Memory B cell (primary cell): ENCODE measurements at places on chromosomes 2 and 18.

DNA sequence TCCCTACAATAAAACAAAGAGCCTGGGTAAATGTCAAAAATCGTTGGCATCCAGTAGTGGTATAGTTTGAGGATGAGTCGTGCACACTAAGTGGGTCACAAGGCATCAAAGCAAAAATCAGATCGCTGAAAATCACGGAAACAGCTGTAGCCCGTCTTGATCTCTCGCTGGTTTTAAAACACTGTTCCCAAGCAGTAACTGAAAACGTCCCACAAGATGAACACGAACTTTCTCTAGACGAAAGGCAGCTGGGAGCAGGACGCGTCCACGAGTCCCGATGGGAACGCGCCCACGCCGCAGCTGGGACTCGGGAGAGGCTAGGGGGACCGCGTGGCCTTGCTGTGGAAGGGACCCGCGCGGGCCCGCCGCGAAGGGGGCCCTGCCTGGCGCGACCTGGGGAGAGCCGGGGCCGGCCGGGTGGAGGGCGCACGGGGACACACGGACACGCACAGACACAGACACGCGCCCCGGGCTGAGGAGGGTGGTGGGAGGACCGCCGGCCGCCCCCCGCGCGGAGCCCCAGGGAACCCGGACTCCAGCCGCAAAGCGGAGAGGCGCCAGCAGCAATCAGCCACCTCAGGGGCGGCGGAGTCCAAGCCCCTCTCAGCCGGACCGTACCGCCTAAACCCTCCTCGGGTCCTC lies 651 bp downstream of the STK17B start:
- peak; percentile 65 for DNase-seq

DNA sequence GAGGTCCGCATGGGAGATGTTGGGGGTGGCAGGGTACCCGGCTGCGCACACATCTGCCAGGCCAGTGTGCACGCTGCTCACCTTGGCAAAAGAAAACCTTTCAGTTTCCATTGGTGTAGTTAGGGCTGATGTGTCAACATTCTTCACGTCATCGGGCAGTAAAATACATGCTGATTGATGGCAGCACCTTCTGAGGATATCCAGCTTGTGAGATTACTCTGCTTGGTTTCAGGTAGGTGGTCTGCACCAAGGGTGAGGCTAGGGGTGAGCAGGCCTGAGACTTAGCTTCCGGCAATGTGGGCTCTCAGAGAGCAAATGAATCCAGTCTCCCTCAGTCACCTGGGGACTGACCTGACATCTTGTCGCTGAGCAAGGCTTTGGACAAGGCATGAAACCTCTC lies 19.3 kb upstream of the ACKR3 start:
- no peak for DNase-seq

DNA sequence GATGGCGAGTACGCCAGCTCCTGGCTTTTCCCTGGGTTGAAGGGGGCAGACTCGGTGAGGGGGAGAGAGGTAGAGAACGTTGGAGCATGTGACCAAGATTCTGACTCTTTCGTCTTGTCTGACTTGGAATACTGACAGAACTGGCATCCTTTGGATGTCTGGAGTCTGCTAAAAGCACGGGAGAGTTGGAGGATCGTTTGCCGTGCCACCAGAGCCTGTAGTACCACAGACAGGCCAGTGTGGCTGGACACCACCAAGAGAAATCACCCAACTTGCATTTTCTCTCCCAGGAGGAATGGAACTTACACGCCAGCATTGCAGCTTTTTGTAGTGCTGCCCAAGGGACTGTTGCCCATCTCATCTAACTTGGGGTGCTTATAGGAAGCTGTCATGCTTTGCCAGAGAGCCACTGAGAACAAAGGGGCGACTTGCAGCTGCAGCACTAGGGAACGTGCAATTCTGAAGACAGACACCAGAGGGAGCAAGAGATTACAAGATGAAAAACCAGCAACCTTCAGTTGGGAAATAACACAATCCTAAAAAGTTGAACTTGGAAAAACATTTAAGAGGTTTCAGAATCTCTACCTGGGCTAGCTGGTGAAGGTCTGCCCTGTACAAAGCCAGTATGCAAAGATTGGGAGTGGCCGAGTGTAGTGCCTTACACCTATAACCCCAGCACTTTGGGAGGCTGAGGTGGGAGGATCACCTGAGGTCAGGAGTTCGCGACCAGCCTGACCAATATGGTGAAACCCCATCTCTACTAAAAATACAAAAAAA lies 24.1 kb downstream of the PSMG2 start:
- peak; percentile 71 for DNase-seq

DNA sequence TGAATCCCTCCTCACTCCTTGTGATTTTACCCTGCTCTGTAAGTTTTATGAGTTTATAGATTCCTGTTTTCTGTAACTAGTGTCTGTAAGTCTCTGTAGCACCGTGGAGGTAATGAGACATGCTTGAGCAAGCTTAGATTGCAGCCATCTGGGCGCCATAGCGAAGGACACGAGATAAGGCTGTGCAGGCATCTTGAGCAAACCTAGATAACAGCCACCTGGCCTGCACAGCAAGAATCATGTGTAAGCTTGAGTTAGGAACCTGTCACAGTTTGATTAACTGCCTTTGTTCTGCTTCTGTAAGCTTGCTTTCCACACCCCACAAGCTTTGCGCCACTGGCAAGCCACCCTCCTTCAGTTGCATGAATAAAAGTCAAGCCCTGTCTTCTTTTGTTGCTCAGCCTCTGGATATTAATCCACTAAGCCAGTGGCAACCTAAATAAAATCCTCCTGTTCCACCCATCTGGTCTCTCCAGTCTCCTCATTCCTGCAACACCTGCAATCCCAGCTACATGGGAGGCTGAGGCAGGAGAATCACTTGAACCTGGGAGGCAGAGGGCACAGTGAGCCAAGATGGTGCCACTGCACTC lies 270.6 kb upstream of the RGPD4 start:
- no peak for DNase-seq

GRCh38 chr18:74453016-74453566 lies 4.0 kb downstream of the DIPK1C start:
- no peak for DNase-seq
